ENCODE measurements at places on chromosomes 1 and 21. TPM values are rescaled to one million over a fixed set of nuclear protein-coding genes. Genes with fewer than 3 reads are reported as not detected.

LINGO4 gene
- not detected for total RNA-seq

PAFAH2 gene
- 10.0 TPM for total RNA-seq

DNA sequence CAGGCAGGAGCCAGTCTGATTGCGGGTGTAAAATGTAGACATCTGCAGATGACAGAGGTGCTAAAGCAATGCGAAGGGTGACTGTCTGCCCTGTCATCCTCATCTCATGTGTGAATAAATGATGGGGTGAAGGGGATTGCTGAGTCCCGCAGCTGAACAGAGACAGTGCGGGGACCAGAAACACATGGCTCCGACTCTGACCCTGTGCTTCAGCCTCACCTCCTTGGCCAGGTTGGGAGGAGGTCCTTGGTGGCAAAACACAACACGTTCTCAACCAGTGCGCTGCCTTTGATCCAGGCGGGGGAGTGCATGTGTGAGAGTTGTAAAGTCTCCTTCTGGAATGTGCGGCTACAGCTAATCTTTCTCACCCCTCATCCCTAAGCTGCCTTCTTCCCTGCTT is 32.0 kb upstream of the TTC22 start:
- peaks cover 6% of the 10 kb centered on the region for H3K27me3 ChIP-seq
- H3K4me1 ChIP-seq: no peaks in the 10 kb centered on the region
- no peak overlapping the region for H3K27ac ChIP-seq
- H3K36me3 ChIP-seq: no peaks in the 10 kb centered on the region

- no peak for DNase-seq
- H3K4me3 ChIP-seq: no peak overlapping the region
- no peak overlapping the region for H3K27ac ChIP-seq
- H3K4me1 ChIP-seq: no peaks in the 10 kb centered on the region
Observed at GRCh38 chr1:167499664-167500101, 18.6 kb downstream of the CD247 start.

GRCh38 chr1:98839840-98840239 is 164.8 kb downstream of the PLPPR5 start:
- no peaks in the 10 kb centered on the region for H3K4me1 ChIP-seq
- no peaks in the 10 kb centered on the region for H3K36me3 ChIP-seq
- H3K4me3 ChIP-seq: no peak overlapping the region
- DNase-seq: no peak
- no peaks in the 10 kb centered on the region for H3K27me3 ChIP-seq
- H3K27ac ChIP-seq: no peak overlapping the region

GRCh38 chr1:72229893-72230292 is 52.4 kb downstream of the NEGR1 start:
- H3K27ac ChIP-seq: no peak overlapping the region
- H3K4me1 ChIP-seq: peaks cover 39% of the 10 kb centered on the region
- no peak for DNase-seq
- H3K4me3 ChIP-seq: no peak overlapping the region
- H3K36me3 ChIP-seq: no peaks in the 10 kb centered on the region
- H3K27me3 ChIP-seq: no peaks in the 10 kb centered on the region

- DNase-seq: no peak
- H3K27ac ChIP-seq: no peak overlapping the region
- no peak overlapping the region for H3K4me3 ChIP-seq
- no peaks in the 10 kb centered on the region for H3K36me3 ChIP-seq
- no peaks in the 10 kb centered on the region for H3K27me3 ChIP-seq
- peaks cover 4% of the 10 kb centered on the region for H3K4me1 ChIP-seq
Observed at GRCh38 chr1:199182186-199182843, 543.5 kb downstream of the PTPRC start.

DNA sequence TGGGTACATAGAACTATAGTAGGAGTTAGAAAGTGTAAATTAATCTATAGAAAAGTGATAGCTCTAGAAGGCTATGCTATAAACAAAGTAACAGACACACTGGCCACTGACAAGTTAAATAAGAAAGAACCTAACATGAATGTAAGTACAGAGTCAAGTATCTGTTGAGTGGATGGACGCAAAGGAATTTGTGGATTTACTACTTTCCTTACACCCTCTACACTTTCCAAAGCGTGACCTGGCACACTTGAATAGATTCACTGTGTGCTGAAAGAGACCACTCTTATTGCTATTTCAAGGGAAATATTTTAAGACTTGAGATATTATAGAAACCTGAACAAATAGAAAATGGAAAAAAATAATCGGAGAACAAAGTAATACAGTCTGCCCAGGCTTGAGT is 142.8 kb upstream of the SAMSN1 start:
- H3K4me3 ChIP-seq: no peak overlapping the region
- no peaks in the 10 kb centered on the region for H3K36me3 ChIP-seq
- H3K4me1 ChIP-seq: no peaks in the 10 kb centered on the region
- H3K27ac ChIP-seq: no peak overlapping the region

GRCh38 chr1:24986372-24986965 is 56.4 kb upstream of the RUNX3 start:
- no peak for DNase-seq
- no peaks in the 10 kb centered on the region for H3K36me3 ChIP-seq
- no peak overlapping the region for H3K27ac ChIP-seq
- H3K4me1 ChIP-seq: no peaks in the 10 kb centered on the region
- no peak overlapping the region for H3K4me3 ChIP-seq

DNA sequence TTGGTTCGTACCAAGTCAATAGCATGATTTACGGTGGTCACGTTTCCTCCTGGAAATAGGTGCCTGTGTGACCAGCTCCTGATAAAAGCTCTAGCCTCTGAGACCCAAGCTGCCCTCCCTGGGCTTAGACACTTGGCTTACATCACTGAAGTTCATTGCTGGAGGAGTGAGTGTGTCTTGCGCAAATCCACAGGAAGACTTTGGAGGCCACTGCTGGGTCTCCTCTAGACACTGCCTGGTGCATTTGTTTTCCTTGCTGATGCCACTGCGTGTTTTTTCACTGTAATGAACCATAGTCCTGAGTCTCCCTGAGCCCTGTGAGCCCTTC is 230.6 kb downstream of the DSCAM start:
- H3K36me3 ChIP-seq: no peaks in the 10 kb centered on the region
- H3K4me1 ChIP-seq: no peaks in the 10 kb centered on the region
- H3K27me3 ChIP-seq: no peaks in the 10 kb centered on the region
- H3K27ac ChIP-seq: no peak overlapping the region

DNA sequence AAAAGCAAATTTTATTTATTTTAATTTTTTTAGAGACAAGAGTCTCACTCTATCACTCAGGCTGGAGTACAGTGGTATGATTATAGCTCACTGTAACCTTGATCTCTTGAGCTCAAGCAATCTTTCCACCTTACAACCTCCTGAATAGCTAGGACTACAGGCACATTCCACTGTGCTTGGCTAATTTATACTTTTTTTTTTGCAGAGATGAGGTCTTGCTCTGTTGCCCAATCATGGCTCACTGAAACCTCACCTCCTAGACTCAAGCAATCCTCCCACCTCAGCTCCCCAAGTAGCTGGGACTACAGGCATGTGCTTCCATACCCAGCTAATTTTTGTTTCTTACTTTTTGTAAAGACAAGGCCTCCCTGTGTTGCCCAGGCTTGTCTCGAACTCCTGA is 49.5 kb downstream of the DR1 start:
- no peaks in the 10 kb centered on the region for H3K36me3 ChIP-seq
- DNase-seq: no peak
- no peaks in the 10 kb centered on the region for H3K27me3 ChIP-seq
- no peak overlapping the region for H3K4me3 ChIP-seq
- H3K4me1 ChIP-seq: no peaks in the 10 kb centered on the region
- H3K27ac ChIP-seq: no peak overlapping the region

Data from esophagus muscularis mucosa (tissue), 4 donors.